Activated CD8-positive, alpha-beta memory T cell treated with anti-CD3 and anti-CD28 coated beads for 4 hours (primary cell): ENCODE measurements at places on chromosomes 7 and 10.

DNA sequence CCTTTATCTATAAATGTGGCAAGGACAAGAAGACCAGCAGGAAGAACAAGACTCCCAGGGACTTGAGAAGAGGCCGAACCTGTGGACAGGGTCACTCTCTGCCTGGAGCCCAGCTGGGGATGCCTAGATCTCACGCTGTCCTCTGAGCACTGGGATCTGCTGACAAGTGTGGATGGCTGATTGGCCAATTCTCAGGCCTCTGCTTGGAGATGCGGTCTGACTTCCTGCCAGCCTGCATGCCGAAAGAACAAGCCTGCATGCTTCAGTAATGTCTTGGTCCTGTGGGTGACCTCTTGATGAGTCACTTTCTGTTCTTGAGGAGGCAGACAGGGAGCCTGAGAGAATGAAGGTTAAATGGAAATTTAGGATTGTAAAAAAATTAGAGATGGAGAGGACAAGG is 84.7 kb downstream of the TMEM178B start:
- no peak for DNase-seq

DNA sequence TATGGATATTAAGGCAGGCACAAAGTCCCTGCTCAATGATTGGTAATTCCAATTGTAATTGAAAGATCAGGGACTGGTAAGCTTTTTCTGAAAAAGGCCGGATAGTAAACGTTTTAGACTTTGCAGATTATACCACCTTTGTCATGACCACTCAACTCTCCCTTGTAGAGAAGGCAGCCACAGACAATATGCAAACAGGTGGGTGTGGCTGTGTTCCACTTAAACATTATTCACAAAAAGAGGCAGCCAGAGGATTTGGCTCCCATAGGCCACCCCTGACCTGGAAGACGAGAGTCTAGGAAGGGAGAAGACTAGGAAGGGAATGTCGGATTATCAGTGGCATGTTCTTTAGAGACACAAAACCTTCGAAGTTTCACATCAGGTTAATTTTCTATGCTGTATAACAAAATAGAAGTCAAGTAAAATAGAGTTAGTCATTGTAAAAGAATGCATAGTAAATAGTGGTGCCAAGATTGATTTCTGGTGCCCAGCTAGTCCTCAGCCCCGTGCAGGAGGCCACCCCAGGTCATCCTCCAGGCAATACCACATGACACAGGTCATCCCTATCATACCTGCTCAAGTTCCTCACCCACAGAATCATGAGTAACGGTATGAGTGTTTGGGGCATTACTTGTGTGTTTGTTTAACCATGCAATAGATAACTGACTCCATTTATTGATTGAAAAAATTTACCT is 193.8 kb downstream of the PLPP4 start:
- no peak for DNase-seq

- no peak for DNase-seq
Measured at GRCh38 chr7:155788616-155789000, 23.7 kb downstream of the SHH start.

DNA sequence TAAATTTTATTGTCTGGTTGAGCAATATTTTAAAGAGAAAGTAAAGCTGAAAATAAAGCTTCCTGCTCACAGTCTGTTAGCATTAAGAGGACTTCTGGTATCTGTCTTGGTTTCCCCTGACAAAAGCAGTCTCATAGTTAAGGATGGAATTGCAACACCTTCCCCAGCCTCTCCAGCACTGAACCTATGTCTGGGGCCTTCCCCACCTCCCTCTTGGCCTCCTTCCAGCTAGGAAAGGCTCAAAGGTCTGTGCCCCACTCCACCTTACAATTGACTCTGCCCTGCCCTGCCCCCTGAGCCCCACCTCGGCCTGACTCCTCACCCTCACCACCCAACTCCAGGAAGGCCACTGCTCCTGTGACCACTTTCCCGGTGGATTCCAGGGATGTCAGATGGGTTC is 33.2 kb downstream of the COL17A1 start:
- no peak for DNase-seq

DNA sequence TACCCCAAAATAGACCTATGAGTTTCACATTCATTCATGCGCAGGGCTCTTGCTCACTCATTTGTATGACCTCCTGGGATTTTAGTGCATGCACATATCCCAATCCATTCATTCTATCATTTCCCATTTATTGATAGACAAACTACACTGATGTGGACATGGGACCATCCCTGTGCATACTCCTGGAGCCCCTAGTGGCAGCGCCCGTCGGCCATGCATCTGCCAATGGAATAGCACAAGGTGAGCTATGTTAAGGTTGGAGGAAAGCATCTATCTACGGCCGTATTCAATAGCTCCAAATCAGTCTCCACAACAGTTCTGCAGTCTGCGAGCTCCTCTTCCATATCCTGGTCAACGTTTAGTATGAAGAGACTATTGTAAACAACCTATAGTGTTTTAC is 31.7 kb upstream of the FIGNL1 start:
- DNase-seq, result no peak

DNA sequence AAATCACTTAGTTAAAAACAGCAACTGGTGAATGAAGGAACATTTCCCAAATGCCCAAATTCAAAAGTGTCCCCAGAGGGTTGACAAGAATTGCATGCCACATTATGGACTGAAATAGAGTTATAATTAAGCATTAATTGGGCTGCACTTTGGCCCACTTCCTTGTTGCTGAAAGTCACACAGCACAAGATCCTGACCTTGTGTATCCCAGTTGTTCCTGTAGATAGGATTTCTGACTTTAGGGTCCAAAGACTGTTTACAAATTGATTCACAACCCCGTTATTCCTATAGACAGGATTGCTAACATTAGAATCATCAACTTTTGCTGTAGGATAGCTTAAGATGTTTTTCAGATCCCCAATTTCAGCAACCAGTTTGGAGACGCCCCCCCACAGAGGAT is 31.5 kb upstream of the NPFFR1 start:
- DNase-seq, result no peak

DNA sequence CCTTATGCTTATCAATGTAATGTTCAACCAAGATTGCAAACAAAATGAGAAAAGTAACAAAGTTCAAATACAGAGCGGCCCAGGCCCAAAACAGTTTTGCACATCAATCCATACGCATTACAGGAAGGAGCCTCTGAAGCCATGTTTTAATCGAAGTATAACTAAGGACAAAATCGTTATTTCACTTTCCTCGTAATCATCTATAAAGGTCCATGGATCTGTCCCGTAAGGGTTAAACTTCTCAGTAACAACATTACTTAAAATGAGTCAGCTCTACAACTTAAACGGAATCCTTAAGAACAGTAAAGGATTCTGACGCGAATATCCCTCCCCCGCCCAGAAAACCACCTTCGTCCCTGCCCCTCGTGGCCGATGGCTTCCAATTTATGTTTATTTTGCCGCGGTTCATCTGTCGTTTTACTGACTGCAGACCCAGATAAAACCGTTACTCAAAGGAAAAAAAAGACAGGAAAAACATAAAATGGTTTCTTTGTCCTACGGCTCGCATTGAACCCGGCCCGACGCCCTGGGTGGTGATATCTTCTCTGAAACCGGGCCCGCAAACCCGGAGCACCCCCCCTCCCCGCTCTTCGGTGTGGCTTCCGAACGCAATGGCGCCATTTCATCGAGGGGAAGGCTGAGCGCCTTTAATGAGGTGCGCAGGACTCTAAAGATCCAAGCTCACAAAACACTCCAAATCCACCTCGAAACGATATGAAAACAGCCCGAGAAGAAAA is 1.1 kb downstream of the HNRNPA2B1 start:
- DNase-seq, result peak; percentile 43

- DNase-seq, result no peak
Measured at GRCh38 chr7:101470668-101471487, 108.2 kb downstream of the COL26A1 start.

GRCh38 chr7:46259947-46260346 is 338.9 kb upstream of the IGFBP3 start:
- DNase-seq, result no peak

DNA sequence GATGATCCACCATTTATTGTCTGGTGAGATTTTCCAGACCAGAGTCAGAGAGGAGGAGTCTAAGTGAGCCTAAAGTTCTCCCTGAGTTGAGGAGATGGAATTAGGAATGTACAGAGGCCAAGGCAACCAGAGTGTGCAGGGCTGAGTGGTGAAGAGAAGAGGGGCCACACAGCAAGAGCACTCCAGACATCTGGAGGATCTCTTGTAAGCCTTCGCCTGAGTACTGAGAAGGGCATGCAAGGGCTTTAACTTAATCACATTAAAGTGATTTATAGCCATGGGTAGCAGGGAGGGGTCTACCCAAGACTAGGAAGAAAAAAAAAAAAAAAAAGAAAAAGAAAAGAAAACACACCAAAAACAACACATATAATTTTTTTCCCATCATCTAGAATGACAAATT is 1190.4 kb downstream of the GATA3 start:
- no peak for DNase-seq
